SHP77 treated with DMSO at 0.1 percent for 48 hours (cell line): ENCODE measurements at places on chromosomes 4 and X.

GRCh38 chrX:136598631-136599030 lies 49.3 kb upstream of the CD40LG start:
- no peak for DNase-seq

DNA sequence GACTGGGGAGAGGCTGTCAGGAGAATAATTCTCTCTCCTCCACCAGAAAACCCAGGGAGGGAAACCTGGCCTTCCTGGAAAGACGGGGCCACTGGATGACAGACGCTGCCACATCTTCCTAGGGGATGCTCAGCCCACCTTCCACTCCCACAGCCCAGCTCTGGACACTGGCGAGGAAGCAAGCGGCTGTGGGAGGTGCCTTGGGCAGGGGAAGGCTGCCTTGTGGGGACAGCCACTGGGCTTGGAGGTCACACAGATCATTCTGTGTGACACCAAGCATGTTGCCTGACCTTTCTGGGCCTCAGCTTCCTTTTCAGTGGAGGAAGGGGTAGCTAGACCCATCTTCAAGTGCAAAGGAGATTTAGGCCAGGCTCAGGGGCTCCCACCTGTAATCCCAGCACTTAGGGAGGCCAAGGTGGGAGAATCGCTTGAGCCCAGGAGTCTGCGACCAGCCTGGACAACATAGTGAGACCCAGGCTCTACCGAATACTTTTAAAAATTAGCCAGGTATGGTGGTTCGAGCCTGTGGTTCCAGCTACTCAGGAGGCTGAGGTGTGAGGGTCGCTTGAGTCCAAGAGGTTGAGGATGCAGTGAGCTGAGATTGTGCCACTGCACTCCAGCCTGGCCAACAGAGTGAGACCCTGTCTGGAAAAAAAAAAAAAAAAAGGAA lies 9.8 kb upstream of the MSX1 start:
- DNase-seq = no peak

GRCh38 chr4:155781249-155781831 lies 22.5 kb downstream of the GUCY1B1 start:
- DNase-seq = no peak

DNA sequence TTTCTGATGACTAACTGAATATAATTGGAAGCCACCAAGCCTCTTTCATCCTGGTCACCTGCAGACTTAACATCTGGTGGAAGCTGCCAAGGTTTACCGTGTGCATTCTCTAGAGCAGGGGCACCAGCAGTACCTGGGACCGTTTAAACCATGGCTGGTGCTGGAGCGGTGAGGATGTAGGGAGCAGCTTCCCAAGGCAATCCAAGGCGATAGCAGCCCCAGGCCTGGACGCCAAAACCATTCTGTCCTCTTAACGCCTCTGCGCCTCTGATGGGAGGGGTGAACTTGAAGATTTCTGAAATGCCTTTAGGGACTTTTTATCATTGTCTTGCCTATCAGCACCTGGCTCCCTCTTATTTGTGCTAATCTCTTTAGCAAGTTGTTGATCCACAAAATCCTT lies 37.3 kb upstream of the SPANXN2 start:
- DNase-seq = no peak

- DNase-seq = no peak
Measured at GRCh38 chrX:13235930-13236329, 83.9 kb downstream of the ATXN3L start.

DNA sequence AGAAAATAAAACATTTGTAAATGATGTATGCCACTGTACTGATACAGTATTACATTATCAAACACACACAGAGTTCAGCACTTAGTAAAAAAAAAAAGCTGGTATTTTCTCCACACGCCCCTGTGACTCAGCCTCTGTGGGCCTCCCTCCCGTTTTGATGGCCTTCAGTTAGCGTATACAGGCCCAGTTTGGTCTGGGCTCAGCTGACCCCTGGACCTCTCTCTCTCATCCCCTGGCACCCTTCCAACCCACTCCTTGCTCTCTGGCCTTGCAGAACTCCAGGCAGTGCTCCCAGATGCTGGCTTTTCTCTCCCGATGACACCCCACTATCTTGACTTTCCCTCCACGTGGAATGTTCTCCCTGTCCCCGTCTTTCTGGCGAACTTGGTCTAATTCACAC lies 89.0 kb upstream of the LIMCH1 start:
- no peak for DNase-seq

GRCh38 chrX:7946960-7947359 lies 19.7 kb upstream of the PNPLA4 start:
- no peak for DNase-seq

DNA sequence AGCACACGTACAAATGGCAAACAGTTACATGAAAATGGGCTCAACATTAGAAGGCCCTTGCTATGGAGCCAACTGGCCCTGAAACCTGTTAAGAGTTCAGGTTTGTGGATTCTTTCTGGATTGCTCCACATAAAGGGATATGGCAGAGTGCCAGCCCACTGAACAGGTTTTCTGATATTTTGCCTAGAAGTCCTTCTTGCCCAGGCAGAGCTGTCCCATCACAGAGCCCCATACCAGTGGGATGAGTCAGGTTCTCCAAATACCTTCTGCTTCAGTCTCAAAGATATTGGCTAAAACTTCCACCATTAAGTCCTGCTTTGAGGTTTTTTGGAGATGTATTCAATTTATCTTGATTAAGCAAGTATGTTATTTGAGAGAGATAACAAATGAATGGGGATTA lies 146.8 kb upstream of the IL1RAPL2 start:
- no peak for DNase-seq

GRCh38 chr4:78781924-78782323 lies 5.8 kb downstream of the BMP2K start:
- DNase-seq = no peak

DNA sequence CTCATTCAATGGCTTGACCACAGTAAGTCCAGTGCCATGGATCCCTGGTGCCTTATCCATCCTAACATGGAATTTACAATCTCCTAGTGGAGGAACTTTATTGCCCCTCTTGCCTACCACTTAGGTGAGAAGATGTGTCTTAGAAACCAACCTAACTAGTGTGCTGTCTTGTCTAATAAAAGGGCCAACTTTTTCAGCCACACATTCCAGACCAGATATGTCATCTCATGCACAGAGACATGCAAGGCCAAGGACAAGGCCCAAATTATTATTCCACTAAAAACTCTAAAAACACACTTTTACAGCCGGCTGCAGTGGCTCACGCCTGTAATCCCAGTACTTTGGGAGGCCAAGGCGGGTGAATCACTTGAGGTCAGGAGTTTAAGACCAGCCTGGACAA lies 10.6 kb upstream of the PRDX4 start:
- DNase-seq = no peak
